ENCODE measurements at places on chromosomes 6 and 20.

DNA sequence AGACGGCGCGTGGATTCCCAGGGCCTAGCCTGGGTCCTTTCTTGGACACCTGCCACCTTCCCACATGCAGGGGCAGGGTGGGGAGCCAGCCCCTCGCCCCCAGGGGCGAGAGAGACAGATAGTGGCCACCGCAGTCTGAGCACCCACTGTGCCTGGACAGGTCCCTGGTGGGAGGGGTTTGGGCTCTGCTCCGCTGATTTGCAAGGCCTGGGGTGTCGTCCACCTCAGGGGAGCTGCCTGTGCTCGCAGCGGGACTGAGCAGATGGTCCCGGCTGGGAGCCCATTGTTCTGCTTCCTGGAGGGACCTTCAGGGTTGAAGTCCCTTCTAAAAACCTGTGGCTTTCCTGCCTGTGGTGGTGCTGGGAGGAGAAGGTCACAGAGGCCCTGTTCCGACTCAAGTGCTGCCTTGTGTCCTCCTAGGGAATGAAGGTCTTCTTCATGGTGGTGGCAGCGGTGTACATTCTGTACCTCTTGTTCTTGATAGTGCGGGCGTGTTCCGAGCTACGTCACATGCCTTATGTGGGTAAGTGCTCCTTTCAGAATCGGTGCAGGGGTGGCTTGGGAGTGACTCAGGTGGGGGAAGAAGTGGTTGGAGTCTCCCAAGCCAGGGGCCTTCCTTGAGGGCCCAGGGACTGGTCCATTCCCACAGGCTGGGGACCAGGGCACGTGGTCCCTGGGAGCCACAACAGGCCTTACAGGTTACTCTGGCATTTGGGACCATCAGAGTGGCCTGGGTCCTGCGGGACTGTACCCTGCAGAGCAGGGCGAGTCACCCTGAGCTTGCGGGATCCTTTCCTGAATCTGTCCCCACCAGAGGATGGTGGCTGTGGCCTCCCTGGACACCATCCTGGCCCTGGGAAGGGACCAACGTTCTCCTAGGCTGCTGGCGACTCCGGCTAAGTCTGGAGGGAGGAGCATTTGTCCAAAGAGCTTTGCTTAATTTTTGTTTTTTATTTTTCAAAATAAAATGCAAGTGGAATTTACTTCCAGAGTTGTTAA, 19.6 kb downstream of the DYNLT1 start:
- DNase-seq: no peak

DNA sequence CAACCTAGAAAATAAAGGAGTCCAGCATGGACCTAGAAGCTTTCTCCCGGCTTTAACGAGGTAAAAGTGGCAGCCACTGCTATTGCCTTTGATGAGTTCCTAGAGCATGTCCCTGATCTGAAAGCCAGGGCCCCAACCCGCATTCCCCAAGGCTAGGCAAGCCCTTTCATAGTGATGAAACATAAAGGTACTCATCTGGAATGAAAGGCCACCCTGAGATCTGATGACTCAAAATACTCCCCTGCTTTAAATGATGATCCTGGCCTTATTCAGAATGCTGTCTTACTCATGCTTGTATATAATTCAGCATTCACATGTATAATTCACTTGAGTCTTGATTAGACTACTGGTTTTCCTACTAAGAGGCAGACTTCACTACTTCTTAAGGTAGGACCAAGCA, 21.3 kb downstream of the TTPAL start:
- DNase-seq: peak; percentile 83

GRCh38 chr6:137941995-137942394, 74.9 kb downstream of the TNFAIP3 start:
- DNase-seq: no peak

DNA sequence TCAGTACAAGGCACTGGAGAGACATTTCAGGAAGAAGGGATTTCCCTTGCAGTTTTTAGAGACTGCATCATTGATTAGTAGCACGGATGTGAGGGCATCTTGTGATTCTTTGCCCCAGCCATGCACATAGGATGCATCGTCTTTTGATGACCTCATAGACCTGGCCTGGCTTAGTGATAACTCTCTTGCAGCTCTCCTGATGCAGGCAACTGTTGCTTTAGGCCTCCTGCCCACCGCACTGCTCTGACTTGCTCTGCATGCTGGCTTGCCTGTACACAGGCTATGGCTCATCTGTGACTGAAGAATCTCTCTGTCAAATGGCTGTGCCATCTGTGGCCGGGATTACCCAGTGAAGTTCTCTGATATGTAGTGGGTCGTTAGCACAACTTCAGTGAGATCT, 207.7 kb upstream of the PTCHD4 start:
- peak; percentile 4 for DNase-seq

DNA sequence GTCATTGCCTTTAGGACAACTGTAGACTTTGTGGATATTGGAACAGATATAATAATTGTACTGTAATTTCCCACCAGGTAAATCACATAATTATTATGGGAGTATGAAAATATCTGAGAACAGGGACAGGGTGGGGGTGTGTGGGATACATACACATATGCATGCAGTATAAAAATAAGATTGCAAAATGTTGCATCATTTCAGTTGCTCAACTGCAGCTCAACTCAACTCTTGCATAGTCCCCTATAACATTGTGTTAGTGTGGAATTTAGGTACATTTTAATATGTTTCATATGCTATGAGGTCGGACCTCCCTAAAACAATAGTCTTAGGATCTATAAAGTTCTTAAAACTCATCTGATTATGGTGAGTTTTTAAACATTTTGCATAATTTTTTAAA, 275.0 kb upstream of the FLRT3 start:
- peak; percentile 68 for DNase-seq

DNA sequence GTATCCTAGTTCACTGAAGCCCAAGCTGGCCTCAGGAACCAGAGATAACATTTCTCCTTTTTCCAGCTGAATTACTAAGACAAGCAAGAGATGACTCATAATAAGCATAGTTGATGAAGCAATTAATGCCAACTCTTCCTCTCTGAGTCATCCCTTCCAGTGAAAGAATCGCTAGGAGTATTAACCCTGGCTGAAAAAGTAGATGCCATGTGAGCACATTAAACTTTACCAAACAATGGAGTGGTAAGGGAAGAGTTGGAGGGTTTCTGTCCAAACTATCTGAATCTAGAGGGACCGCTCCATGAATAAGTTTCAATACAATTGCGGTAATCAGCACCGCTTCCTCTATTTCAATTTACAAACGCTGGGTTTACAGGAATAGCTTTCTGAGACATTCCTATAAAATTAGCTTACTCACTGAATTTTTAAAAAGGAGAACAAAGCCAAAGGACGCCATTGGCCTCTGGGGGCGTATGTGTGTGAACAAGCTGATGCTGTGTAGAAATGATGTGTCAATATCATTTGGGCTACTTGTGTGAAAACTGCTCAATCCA, 48.3 kb downstream of the ATXN1 start:
- peak; percentile 93 for DNase-seq

DNA sequence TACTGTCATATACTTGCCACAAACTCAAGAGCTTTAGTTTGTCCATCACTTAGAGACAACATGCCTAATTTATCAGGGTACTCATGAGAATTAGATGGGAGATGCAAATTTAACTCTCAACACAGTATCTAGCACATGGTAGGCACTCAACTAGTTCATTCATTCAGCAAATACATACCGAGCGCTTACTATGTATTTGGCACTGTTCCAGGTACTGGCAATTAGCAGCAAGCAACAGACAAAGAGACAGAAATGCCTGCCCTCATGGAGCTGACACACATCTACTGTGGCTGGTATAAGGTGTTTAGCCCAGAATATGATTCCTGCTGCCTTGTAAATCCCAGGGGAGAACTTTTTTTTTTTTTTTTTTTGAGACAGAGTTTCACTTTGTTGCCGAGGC, 4.8 kb downstream of the MICAL1 start:
- DNase-seq: no peak

- peak; percentile 16 for DNase-seq
Measured at GRCh38 chr20:37919389-37920040, 16.6 kb downstream of the VSTM2L start.

GRCh38 chr6:72787391-72788031, 165.6 kb downstream of the KCNQ5 start:
- peak; percentile 64 for DNase-seq

GRCh38 chr20:50053362-50054230, 59.4 kb downstream of the UBE2V1 start:
- no peak for DNase-seq

DNA sequence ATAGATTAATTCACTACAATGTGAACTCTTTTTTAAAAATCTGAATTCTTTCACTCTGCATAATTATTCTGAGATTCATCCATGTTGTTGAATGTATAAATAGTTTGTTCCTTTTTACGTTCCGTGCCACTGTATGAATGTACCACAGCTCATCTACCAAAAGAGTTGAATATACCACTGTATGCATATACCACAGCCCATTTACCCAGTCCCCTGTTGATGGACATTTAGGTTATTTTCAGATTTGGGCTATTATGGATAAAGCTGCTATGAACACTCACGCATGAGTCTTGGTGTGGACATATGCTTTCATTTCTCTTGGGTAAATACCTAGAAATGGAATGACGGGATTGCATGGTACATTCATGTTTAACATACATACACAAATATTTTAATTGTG, 28.2 kb downstream of the PNPLA1 start:
- DNase-seq: no peak

GRCh38 chr20:61953037-61954021, 112.4 kb downstream of the TAF4 start:
- DNase-seq: no peak

GRCh38 chr6:163971841-163972838, 557.6 kb downstream of the QKI start:
- no peak for DNase-seq

- no peak for DNase-seq
Measured at GRCh38 chr6:16126861-16127260, 2.0 kb upstream of the MYLIP start.

DNA sequence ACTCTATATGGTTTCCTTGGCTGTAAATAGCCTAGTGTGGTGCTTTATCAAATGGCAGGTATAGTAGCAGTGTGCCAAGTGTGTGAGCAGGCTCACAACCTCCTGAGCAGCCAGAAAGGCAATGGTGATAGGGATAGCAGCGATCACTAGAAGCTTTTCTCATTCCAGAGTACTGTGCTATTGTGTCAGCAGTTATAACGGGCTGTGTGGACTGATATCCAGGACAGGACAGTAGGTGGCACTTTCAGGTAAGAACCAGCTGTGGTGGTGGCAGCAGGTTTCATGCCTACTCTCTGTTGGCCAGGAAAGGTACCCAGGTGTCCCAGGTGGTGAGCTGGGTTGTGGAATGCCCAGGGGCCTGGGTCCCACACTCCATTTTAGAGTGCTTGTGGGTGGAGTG, 448.8 kb upstream of the BTBD3 start:
- no peak for DNase-seq

GRCh38 chr6:48378884-48379407, 267.9 kb upstream of the PTCHD4 start:
- DNase-seq: no peak

DNA sequence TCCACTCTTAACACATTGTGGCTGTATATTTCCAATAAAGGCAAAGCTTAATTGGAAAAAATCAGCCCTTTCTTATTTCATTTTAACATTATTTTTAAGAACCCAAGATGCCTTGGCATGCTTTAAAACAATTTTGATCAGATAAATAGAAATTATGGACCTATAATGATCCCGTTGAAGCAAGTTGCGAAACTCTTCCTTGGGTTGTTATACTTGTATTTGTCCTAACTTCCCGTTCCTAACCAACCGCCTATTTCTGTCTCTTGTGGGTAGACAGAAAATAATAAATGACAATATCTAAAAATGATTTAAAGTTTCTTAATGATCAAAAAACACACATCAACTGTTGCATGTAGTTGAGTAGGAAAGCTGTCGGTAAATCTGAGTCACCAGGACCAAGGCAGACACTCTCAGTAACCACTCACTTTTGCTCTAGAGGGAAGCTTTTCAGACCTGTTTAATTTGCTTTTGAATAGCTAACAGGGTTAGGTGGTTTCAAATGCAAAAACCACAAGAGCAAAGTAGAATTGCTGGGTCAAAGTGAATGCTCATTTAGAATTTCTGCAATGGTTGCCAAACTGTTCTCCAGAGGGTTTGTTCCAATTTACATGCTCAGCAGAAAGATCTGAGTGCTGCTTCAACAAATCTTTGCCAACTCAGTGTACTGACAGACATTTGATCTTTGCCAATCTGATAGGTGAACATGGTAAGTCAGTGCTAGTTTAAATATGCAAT, 34.2 kb upstream of the KCNK5 start:
- no peak for DNase-seq

- no peak for DNase-seq
Measured at GRCh38 chr6:149267072-149267471, 50.4 kb upstream of the TAB2 start.
